ENCODE measurements at places on chromosomes 4 and X.

GRCh38 chr4:187192266-187192665 lies 468.6 kb upstream of the FAT1 start:
- DNase-seq = no peak

GRCh38 chr4:25440478-25441030 lies 63.5 kb downstream of the ANAPC4 start:
- DNase-seq = no peak

DNA sequence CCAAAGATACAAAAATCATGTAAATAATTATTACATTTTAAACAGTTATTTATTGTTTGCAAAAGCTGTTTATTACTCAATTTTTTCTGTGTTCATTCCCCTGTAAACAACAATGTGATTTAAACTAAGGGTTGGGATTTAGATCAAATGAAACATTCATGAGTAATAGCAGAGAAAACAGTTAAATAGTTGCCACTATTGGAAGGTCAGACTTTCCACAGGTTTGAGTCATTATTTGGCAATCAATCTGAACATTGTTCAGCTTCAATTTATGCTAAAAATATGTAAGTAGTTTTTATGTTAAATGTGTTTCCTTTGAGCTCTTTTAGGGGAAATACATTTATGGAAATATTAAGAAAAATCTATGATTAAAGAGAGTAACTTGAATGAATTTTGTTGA lies 144.9 kb downstream of the STIM2 start:
- no peak for DNase-seq

DNA sequence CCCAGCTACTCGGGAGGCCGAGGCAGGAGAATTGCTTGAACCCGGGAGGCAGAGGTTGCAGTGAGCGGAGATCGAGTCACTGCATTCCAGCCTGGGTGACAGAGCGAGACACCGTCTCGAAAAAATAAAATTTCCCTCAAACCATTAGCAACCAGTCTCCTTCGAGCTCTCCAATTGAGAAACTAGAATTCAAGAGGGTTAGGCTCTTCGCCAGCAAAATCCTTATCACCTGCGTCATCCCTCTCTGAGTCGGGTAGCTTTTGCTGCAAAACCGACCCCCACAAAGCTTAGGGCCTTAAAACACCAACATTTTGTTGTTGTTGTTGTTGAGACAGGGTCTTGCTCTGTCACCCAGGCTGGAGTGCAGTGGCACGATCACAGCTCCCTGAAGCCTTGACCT lies 75.1 kb upstream of the DDX3X start:
- no peak for DNase-seq

DNA sequence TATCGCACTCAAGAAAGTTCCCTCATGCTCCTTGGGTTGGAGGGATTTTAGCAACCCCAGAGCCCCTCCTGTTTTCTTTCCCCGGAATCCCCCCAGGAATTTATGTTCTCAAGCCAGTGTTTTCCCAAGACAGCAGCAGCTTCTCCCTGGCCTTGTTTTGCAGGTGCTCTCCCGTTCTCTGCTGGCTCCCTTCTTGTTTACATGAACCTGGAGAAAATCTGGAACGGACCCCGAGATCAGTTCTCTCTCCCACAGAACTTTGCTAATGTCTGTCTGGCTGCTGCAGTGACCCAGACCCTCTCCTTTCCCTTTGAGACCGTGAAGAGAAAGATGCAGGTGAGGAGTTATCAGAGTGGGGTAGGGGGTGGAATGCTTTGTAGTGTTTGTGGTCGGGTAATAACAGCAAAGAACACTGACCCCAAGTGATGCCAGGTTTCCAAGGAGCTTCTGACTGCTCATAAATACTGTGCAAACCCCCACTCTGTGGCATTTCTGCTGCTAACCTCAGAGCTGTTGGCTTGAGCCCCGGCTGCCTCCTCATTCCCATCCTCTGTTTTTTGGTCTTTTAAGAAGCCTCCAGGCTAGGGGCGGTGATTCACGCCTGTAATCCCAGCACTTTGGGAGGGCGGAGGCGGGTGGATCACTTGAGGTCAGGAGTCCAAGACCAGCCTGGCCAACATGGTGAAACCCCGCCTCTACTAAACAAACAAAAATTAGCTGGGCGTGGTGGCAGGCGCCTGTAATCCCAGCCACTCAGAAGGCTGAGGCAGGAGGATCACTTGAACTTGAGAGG lies 11.1 kb downstream of the SLC25A43 start:
- no peak for DNase-seq

GRCh38 chrX:39650768-39651347 lies 446.9 kb downstream of the BCOR start:
- no peak for DNase-seq

DNA sequence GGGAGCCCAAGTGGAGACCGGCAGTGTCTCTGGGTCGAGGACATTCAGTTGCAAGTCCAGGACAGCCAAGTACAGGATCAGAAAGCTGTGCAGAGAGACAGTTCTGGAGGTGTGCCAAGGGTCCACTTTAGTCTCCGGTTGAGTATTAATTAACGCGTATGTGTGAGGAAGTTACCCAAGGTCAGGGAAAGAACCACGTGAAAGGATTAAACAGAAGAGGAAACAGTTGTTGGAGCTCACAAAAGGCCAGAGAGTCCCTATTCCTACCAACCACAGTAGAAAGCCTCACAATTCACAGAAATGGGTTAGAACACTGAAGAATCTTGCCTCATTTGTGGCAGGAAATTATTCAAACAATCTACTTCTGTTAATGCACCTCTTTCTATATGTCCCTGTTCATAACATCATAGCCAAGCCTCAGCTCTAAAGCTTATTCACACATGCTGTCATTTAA lies 17.9 kb upstream of the NSUN7 start:
- no peak for DNase-seq

- DNase-seq = no peak
These were observed 19.8 kb downstream of the C4orf50 start for GRCh38 chr4:5998333-5998936.

DNA sequence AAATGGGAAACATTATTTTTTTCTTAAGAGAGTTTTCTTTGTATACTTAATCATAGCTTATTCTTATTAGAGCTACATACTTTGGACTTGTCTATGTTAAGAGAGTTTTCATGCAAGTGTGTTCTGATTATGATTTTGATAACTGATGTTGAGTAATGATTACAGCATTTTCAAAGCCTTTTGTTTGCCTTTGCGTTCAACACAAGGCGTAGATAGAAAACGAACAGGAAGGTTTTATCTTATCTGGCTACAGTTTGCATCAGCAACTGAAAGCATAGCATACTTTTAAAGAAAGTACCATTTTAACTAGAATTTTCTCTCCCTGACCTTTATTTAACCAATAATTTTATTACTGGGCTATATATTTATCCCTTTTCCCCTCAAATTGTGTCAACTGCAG lies 51.6 kb upstream of the PDLIM5 start:
- DNase-seq = no peak
